Kidney epithelial cell (primary cell): ENCODE measurements at places on chromosomes 3 and 15.

DNA sequence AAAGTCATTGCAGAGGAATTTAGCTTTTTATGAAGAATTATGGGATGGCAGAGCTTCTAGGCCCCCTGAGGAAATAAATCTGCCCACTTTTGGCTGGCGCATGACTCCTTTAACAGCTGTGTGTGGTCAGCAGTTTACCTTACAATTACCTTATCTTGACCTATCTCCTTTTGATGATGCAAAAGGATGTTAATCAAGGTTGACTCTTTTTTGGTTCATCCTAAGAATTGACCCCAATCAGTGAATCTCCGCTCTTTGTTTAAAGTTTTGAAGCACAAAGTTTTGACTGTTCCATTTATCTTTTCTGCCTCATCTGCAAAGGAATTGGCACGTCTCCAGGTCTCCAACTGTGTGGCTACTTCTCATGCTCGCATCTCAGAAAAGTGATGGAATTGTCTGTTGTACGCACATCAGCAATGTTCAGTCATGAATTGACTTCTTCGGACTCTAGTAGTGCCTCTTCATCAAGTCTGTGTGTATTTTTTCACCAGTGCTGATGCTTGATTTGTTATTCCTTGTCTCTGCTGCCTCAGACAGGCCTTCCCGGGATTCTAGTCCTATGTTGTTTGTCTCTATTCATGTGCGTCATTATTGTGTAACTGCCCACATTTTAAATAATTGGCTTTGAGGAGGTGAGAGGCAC lies 196.2 kb upstream of the CFAP20DC start:
- DNase-seq: no peak

GRCh38 chr3:134956395-134956794 lies 161.3 kb downstream of the EPHB1 start:
- DNase-seq: no peak

GRCh38 chr3:39278616-39278935 lies 1.3 kb downstream of the CX3CR1 start:
- no peak for DNase-seq

GRCh38 chr15:80095969-80096368 lies 36.5 kb downstream of the ZFAND6 start:
- DNase-seq: no peak

- DNase-seq: no peak
These were observed 23.7 kb upstream of the TPRG1 start for GRCh38 chr3:189148081-189148507.

DNA sequence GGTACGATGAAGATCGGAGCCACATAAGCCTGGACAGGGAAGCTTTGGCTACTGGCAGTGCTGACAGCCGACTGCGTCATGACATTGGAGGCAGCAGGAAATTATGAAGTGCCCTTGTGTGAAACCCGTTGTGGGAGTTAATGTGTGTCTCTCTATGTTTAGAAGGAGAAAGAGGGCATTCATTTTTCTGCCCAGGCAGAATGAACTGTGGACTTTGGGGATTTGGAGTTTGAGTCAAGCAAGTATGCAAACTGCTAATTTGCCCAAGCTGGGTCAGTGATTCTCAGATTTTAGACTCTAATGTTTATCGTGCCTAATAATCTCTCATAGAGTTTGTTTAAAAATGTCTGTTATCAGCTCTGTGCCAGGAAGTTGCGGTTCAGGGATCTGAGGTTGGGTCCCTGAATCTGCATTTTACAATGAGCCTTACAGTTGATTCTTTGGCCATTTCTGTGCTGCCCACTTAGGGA lies 5.6 kb downstream of the CTXND1 start:
- DNase-seq: no peak

DNA sequence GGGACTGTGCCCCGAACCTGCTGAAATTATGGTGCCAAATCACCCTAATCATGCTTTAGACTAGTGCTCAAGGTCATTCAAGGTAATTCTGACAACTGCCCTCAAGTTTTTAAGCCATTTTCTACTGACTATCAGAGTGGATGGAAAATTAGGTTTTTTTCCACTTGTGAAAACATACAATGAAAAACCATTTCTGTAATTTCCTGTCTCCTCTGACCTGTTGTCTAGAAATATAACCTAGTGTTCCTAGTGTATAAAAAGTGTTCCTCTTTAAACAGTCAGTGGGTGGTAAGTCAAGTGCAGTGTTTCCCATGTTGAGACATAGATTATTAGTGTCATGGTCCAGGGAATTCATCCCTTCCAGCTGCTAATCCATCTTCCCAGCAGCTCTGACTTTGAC lies 232.8 kb upstream of the UMPS start:
- DNase-seq: no peak

- no peak for DNase-seq
These were observed 91.6 kb downstream of the SRGAP3 start for GRCh38 chr3:9157651-9158362.

DNA sequence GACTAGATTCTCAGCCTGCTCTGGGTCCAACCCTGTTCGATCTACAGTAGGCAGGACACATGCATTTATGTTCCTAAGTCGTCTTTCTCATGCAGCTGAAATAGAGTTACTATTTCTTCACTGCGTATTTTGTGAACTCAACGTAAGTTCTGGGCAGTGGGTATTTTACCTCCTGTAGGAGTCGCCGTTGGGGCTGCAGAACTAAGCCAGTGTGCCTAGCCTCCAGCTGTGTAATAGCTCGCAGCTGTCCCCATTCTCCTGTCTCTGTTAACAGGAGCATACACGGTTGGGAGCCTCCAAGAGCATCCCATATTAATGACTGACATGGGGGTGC lies 58.4 kb upstream of the HRH1 start:
- DNase-seq: no peak

DNA sequence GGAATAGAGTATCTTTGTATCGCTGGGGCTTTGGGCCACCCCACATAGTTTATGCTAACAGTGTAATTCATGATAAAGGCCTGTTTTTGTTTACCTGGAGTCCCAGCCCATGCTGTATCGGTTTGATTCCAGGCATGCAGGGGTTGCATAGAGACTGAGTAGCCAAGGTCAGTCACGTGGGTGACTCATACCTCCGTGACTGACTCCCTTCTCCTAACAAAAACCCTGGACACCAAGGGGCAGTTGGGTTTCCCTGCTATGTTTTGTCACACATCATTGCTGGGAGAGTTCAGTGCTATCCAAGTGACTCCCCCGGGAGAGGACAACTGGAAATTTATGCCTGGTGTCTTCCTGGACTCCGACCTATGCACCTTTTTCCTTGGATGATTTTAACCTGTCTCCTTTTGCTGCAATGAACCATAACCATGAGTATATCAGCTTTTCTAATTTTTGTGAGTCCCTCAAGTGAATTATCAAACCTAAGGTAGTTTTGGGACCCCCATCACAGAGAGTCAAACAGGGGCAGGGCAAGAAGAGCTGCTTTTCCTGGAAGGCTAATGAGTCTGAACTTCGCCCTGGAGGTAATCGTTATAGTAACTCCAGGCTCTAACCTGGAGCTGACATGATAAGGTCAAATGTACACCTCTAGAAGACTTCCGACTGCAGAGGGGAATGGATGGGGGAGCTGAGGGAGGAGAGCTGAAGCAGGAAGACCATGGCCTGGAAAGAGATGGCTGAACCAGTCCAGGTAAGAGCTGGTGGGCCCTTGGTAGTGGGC lies 57.0 kb downstream of the SRGAP3 start:
- DNase-seq: no peak

DNA sequence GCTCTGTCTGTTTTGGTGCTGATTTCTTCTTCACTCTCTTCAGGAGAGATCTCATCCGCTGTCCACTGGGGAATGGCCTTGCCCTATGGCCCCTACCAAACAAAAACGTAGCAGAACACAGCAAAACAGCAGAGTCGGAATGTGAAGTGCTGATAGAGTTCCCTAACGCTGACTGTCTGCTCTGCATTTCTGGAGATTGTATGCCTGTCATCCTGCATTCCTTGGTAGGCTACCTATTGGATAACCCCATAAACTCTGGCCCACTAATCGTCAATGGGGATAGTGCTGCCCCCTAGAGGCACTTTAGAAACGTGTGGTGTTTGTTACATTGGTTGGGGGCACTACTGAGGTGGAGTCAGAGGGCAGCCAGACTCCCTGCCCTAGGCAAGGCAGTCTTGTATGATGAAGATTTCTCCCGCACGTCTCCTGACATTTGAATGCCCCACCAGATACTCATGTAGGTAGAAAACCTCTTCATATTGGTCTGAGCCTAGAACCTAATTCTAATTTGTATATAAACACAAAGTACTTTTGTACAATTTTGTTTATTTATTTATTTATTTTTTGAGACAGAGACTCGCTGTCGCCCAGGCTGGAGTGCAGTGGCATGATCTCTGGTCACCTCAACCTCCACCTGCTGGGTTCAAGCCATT lies 15.6 kb upstream of the MAGEF1 start:
- DNase-seq: peak; percentile 37

- no peak for DNase-seq
These were observed 120.5 kb downstream of the XXYLT1 start for GRCh38 chr3:195150181-195151118.
